AG08395 (cell line): ENCODE measurements at places on chromosomes 12 and 14.
A peak's percentile ranks its signal among the peaks of the same experiment; 100 is the strongest.

DNA sequence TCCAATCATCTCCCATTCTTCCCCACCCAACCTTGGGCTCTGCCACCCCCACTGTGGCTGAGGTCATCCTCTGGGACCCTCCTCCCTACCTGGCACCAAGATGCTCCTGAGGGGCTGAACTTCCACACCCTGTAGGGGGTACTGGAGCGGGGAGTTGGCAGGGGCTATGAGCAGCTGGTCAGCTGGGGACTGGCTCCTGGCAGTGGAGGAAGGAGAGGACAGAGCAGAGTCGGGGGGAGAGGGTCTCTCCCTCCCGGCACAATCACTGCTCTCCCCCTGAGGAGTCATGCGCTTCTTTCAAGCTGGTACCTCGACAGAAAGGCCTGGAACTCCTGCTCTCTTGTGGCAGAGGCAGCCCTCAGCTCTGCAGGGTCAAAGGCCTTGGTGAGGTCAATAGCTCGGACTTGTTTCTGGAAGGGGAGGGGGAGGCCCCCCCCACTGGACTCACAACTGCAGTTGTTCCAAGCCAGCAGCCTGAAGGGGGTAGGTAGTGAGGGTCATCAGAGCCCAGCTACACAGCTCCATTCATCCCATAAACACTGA, 2.0 kb downstream of the B4GALNT1 start:
- DNase-seq: no peak

DNA sequence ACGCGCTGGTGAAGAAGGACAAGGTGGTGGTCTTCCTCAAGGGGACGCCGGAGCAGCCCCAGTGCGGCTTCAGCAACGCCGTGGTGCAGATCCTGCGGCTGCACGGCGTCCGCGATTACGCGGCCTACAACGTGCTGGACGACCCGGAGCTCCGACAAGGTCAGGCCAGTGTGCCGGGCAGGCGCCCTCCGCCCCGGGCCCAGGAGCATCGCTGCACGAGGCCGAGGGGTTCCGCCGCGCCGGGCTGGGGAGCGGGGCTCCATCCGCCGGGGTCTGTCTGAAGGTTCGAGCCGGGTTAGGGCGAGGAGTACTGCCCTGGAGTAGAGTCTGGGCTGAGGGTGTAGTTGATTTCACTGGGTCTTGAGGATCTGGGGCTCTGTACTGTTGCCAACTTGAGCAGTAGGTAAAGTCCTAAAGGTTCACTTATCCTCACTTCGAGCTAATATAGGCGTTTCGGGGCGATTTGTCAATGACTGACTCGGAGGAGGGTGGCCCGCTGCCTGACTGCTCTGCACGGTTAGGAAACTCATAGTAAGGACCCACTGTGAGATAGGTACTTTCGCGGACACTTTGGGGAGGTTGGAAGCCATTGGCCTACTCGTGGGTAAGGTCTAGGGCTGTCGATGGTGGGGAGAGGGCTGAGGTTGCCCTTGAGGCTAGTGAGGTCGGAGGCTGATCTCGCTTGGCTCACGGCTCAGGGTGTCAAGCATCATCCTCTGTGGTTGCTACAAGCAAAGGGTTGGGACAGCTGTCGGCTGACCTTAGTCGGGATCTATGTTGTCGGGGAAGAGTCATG, 574 bp downstream of the GLRX5 start:
- DNase-seq: no peak

DNA sequence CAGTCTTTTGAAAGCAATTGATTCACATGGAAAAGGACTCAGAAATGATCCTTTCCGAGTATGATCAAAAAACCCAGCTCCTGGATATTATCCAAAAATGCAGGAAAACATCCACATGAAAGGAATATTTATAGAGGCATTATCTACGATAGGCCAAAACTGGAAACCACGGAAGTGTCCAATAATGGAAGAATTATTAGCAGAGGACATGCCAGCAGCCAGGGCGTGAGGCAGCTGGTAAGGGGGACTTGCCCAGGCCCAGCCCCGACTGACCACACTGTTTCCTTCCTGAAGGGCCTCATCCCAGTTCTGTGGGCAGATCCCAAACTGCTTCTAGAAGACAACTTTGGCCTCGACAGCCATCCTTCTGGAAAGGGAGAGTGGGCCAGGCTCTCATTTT, 20.5 kb downstream of the ACTN1 start:
- no peak for DNase-seq

GRCh38 chr14:104116288-104116755, 22.1 kb upstream of the KIF26A start:
- no peak for DNase-seq

DNA sequence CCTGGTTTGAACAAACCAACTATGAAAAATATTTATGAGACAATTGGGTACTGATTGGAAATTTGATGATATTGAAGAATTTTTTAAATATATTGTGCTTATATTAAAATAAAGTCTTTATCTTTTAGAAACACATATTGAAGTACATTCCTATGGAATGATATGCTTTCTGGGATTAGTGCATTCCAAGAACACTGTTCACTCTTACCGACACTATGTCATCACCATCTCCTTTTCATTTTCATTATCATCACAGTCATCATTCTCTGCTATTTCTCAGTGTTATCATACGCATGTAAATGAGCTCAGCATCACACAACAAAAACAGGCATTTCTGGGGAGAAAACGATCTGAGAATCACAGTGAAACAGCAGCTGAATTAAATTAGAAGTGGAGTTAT, 513.3 kb upstream of the CCDC196 start:
- peak; percentile 66 for DNase-seq

GRCh38 chr12:48961801-48962200, 4.5 kb upstream of the ARF3 start:
- DNase-seq: no peak

- no peak for DNase-seq
Observed at GRCh38 chr14:89340200-89341181, 76.5 kb downstream of the FOXN3 start.

DNA sequence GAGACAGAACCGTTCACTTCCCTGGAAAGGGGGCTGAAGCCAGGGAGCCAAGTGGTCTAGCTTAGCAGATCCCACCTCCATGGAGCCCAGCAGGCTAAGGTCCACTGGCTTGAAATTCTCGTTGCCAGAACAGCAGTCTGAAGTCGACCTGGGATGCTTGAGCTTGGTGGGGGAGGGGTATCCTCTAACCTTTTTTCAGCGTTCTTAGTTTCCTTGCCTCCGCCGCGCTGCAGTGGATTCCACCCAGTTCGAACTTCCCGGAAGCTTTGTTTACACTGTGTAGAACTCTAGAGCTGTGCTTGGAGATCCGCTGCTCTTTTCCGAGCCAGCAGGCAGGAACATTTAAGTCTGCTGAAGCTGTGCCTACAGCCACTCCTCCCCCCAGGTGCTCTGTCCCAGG, 45.2 kb upstream of the FKBP4 start:
- DNase-seq: no peak

- DNase-seq: peak; percentile 51
Observed at GRCh38 chr12:104426926-104427546, 29.7 kb upstream of the CHST11 start.

- DNase-seq: no peak
Observed at GRCh38 chr14:21723431-21724045, 49.9 kb upstream of the OR4E1 start.

GRCh38 chr12:70645494-70646317, 8.5 kb upstream of the PTPRB start:
- peak; percentile 82 for DNase-seq

- no peak for DNase-seq
Observed at GRCh38 chr14:67722293-67722692, 20.6 kb downstream of the RDH12 start.

- DNase-seq: peak; percentile 19
Observed at GRCh38 chr12:67068761-67069450, 200.3 kb upstream of the CAND1 start.

- DNase-seq: no peak
Observed at GRCh38 chr12:8590842-8591545, 21.7 kb downstream of the AICDA start.

GRCh38 chr12:20440408-20440807, 72.1 kb downstream of the PDE3A start:
- no peak for DNase-seq

DNA sequence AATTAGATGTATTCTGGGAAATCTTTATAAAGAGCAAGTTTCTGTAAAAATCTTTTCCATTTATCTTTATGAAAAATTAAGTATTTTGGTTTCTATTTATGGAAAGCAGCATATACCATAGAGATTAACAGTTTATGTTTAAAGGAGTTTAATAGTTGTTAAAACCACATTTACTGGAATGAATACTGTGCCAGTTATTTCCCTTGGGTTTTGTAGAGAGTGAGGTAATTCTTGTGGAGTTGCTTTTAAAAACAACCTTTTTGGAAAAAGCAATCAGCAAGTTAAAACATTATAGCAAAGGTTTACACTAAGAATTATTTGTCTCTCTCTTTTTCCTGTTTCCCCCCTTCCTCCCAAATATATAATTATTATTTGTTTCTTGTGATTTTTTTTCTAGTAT, 34.9 kb downstream of the AEBP2 start:
- DNase-seq: no peak

- DNase-seq: no peak
Observed at GRCh38 chr12:58727521-58727920, 192.8 kb downstream of the LRIG3 start.

DNA sequence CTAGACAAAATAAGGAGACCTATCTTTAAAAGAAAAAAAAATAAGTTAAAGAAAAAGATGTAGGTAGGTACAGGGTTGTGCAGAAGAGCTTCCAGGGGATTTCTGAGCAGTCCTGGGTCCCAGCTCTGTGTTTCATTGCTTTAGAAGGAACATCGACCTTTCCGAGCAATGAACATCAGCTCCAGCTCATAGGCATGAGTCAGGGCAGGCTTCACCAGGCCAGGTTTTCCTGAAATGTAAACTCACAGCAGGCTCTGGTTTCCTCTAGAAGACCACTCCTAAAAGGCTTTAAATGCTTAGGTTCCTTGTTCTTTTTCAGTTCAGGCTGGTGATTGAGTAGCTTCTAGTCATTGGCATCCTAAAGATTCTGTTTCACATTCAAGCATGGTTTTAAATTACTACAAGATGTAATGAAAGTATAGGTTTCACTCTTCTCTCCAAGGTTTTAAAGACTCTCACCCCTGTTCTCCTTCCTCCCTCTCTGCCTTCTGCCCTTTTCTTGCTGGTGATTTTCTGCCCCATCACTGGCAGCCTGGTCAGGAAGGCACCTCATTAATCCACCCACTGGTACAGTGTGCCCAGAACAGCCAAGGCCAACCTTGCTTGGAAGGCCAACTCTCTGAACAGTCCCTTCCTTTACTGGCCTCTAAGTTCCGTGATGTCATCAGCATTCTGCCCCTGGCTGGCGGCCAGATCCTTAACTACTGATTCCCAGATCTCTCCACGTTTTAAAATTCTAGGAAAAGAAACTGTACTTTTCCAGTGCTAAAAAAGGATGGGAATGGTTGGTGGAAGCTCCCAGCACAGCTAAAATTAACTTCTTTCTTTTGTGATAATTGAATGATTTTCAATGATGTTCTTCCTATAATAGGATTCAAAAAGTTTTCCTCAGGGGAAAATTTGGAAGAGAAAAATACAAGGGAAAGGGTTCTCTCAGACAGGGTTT, 109.4 kb upstream of the HIF1A start:
- no peak for DNase-seq
